ENCODE measurements at places on chromosomes 1 and 21.

DNA sequence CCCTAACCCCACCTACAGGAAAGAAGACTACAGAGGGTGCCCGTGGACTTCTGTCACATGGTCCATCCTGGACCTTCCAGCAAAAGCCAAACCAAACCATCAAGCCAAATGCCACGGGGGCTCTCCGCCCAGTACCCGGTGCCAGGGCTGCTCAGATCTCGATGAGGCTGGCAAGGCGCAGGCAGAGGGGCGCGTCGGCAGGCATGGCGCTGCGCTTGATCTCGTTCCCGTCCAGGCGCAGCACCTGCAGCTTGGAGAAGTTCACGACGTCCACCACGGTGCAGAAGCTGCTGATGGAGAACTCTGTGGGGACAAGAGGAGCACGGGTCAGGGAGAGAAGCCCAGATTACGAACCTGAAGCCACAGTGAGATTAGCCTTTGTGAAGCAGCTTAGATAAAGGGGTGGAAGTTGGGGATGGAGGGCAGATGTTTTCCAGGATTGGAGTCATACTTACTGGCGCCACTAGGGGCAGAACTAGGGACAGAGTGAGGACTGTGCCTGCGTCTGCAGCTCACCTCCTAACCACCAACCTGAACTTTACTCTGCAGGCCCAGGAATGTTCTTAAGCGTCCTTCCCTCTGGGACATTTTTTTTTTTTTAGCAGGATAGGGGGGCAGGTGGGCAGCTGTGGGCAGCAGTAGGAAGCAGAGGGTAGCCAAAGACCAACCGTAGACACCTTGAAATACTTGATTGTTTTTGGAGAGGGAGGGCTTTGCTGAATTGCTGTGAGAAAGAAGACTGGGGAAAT, 8.6 kb downstream of the FMOD start:
- peak; percentile 61 for DNase-seq

DNA sequence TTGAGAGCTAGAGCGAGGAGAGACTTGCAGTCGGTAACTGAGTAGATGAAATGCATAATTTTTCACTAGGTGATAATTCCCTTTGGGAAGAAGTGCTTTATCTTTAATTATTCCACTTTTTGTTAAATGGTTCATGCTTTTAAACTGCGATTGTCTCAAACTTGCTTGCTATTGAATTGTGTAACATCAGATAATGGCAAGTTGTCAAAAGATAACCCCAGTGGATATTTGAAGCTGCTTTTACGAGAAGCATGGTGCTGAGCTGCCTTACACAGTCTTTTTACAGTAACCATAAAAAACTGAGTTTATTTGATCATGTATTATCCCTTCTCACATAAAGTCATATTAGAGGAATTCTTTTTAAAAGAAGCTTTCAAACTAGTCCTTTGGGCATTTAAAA, 30.2 kb downstream of the TMEM50B start:
- no peak for DNase-seq

- no peak for DNase-seq
Measured at GRCh38 chr1:240031009-240031408, 60.7 kb upstream of the FMN2 start.

GRCh38 chr1:68745011-68745410, 248.1 kb upstream of the DEPDC1 start:
- DNase-seq: no peak

GRCh38 chr1:1754051-1754815, 24.0 kb downstream of the NADK start:
- DNase-seq: no peak

- no peak for DNase-seq
Measured at GRCh38 chr1:59184365-59184905, 112.5 kb upstream of the FGGY start.

DNA sequence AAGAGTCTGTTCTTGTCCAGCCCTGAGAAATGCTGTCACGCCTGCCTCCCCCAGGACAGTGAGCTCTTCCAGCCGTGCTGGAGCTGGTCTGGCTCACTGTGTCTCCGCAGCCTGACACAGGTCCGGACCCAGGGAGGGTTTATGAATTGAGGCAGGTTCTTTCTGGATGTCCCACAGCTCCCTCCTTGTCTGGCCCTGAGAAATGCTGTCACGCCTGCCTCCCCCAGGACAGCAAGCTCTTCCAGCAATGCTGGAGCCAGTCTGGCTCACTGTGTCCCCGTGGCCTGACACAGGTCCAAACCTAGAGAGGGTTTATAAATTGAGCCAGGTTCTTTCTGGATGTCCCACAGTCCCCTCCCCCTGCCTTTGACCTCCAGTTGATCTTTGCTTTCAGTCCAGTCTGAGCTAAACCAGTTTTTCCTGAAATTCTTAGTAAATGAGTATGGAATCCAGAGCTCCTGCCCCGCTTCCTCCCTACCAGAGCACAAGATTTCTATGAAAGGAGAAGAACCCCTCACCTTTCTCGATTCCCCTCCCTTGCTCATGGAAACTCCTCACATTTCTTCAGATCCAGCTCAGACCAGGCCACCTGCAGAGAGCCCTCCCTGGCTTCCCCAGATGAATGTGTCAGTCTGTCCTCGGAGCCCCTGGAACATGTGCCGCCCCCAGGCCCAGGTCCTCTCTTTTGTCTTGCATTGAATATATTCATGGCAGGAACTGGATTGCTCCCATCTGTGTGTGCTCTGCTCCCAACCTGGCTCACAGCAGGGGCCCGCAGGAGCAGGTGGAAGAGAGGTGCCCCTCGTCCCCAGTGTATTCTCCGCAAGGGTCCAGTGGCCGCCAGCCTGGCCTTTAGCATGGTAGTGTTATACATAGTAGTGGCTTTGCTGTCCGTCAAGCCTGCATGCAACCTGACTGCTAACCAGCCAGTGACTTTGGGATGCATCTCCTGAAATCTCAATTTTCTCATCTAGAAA, 116.3 kb downstream of the EPHB2 start:
- no peak for DNase-seq

DNA sequence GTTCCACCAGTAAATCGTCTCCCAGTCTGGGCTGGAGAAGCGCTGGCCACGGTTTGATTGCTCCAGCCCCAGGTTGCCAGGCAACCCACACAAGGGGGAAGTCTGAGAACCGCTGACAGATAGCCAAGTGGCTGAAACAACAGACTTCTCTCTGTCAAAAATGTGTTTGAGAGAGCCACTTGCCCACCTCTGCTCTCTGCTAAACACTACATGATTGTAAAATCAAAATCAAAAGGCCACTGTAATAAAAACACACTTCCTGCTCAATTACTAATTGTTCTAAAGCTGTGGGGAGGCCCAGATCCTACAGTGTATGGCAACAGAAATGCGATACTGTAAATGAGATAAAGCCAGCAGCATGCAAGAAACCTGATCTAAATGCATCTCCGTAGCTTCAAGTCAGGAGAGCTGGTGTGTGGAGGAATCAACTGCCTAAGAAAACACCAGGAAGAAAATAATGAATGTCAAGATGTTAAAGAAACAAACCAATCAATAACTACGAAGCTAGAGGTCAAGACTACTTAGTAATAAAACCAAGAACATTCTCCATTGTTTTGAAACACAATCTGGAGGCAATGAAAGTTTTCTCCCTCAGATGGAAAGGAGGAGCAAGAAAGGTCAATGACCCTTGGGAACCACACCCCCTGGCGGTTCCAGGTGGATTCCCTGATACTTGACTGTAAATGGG, 121.2 kb downstream of the SLC45A1 start:
- DNase-seq: no peak

GRCh38 chr1:83505148-83505547, 493.8 kb downstream of the TTLL7 start:
- no peak for DNase-seq

DNA sequence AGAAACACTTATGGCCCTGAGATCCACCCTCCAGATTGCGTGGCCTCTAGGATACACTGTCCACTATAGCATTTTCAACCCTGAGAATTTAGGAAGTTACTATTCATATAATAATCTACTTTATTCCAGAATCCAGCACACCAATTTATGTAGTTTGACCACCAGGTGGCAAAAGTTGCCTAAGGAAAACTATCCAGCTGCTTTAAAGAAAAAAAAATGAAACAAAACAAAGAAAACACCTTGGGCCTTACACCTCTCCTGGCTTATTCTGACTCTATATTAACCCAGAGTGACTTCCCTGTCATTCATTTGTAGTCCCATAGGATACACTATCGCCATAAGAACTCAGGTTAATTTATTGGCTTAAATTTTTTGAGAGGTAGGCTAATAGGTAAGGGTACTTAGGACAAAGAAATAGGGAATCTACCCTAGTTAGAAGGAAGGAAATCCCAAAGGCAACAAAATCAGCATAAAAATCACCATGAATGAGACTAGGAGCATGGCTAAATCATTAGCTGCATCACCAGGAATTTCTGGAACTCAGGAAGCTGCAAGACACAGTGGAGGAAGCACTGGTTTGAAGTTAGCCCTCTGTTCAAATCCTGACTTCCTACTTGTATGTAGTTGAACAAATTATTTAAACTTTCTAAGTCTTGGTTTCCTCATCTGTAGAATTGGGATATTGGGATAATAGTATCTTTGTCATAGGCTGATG, 107.5 kb downstream of the SPAG17 start:
- no peak for DNase-seq

DNA sequence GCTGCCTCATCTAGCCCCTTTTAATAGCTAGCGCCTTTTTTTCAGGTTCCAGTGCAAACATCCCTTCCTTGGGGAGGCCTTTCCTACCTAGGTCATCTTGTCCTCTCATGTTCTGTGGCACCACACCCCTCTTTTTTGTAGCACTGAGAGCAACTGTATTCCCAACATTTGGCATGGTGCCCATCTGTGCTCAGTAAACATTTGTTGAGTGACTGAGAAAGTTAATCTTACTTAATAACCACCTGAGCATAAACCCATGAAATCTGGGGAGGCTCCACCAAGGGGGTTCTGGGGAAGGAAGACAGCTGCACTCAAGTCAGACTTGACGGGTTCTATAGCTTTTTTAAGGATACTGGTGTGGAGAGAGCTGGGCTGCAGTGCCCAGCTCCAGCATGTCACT, 90.0 kb downstream of the NOS1AP start:
- no peak for DNase-seq

- no peak for DNase-seq
Measured at GRCh38 chr1:41914516-41914915, 4.2 kb downstream of the HIVEP3 start.

GRCh38 chr1:237613984-237614383, 276.7 kb downstream of the ZP4 start:
- DNase-seq: no peak

DNA sequence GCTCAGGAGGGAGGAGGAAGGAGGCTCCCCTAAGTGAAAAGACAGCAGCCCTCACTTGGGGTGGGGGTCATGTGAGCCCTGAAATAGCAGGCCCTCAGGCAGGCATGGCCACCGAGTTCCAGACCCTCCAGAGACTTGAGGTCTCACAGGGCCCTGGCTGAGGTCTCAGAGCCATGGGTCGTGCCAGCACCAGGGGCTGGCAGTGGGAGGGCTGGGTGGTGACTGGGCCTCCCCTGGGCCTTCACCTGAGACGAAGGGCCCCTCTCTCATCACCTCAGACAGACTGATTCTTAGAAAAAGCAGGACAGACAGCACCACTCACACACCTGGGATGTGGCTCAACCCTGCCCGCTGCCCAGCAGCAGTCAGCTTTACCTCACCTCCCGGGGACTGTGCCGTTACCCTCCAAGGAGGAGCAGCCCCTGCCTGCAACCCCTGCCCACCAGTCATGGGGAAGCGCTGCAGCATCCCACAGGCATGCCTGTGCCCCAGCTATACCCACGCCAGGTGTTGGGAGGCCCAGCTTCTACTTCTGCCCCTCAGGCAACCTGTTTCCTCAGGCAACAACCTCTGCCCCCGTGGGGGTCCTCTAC, 42.6 kb upstream of the LRP8 start:
- peak; percentile 9 for DNase-seq

DNA sequence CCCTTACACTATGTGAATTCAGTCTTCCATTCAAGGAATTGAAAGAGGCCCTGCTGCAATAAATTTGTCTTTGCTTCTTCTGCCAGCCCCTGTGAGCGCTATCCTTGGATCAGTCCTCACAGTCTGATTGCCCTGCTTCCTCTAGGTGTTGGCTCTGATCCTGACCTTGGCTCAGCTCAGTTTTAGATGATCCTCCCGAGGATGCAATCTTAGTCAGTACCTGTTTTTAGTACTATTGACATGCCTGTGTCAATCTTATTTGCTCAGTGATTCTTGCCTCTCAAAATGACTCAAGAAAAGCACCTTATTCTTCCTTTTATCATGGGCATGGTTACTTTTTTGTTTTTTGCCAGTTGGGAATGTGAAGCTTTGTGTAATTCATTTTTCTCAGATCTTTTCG, 101.4 kb upstream of the KCNK1 start:
- no peak for DNase-seq

DNA sequence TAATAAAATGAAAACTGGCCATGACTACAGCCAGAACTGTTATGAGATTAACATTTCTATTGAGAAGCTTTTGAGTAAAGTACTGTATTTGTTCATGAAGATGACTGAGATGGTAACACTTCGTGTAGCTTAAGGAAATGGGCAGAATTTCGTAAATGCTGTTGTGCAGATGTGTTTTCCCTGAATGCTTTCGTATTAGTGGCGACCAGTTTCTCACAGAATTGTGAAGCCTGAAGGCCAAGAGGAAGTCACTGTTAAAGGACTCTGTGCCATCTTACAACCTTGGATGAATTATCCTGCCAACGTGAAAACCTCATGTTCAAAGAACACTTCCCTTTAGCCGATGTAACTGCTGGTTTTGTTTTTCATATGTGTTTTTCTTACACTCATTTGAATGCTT, 164.0 kb downstream of the NEK7 start:
- DNase-seq: no peak

GRCh38 chr21:37365517-37366481, 774 bp upstream of the DYRK1A start:
- peak; percentile 71 for DNase-seq

- no peak for DNase-seq
Measured at GRCh38 chr1:76240316-76240715, 165.8 kb downstream of the ST6GALNAC3 start.

DNA sequence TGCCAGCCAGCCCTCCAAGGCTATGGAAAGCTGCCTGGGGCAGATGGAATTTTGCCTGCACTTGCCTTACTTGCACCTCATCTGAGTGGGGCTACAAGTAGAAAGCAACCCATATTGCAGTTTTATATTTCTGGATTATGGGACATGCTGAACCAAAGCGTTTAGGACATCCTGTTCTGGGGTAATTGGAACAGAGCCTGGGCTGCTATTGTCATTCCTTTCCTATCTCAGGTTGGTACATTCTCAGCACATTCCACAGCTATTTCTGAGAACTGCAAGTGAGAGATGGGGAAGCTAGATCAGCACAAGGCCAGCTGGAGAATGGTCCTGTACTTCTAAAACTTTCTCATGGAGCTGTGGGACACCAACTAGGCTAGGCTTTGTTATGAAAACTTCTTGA, 713.8 kb downstream of the KCNT2 start:
- DNase-seq: no peak
